ENCODE measurements at places on chromosomes 6 and 20.
A peak's percentile ranks its signal among the peaks of the same experiment; 100 is the strongest.

- DNase-seq: no peak
Observed at GRCh38 chr20:37348792-37349516, 3.0 kb downstream of the SRC start.

DNA sequence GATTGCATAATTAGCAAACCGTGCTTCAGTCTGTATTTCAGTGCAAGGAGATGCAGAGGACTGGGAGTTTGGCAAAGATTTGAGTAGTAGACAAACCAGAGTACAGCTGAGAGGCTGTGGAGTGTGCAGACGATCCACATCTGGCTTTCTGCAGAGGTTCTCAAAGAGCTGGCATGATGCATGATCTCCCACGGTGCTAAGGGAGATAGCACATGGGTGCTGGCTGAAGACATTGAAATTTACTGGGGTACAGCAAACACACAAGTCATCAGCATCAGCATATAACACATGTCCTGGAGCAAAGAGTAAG, 79.0 kb upstream of the FAM184A start:
- no peak for DNase-seq

DNA sequence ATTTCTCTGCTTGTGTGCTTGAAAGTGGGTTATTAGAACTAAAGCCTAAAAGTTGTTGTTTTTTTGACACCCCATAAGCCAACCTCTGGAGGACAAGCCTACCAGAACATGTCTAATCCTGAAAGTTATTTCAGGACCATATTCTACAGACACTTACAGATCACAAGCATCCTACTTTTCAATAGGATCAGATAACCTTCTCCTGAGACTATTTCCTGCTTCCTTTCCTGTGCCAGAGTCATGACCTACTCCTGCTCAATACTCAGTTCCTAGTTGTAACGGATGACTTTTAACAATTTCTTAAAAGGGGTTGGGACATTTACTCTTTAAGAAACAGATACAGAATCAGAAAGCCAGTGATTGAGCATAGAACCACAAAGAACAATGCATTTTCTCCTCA, 5.3 kb upstream of the FILIP1 start:
- no peak for DNase-seq

GRCh38 chr6:80480421-80481157, 374.1 kb downstream of the BCKDHB start:
- DNase-seq: no peak

DNA sequence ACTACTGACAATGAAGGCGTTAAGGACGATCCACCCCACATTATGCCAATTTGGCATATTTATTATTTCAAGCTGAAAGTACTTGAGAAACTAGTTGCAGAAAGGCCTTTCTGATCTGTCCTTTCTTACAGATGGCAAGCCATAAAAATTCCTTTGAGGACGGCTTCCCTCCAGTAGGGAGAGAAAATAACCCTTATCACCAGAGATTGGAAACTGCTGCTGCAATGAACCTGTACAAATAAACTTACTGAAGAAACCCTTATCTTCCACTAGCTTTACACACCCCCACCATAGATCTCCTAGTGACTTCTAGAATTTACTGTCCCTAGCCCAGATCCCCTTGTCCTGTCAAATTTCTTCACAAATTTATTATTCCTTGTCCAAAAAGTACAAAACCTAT, 105.2 kb downstream of the MAP7 start:
- no peak for DNase-seq

GRCh38 chr20:31747640-31748039, 8.6 kb downstream of the TPX2 start:
- no peak for DNase-seq

DNA sequence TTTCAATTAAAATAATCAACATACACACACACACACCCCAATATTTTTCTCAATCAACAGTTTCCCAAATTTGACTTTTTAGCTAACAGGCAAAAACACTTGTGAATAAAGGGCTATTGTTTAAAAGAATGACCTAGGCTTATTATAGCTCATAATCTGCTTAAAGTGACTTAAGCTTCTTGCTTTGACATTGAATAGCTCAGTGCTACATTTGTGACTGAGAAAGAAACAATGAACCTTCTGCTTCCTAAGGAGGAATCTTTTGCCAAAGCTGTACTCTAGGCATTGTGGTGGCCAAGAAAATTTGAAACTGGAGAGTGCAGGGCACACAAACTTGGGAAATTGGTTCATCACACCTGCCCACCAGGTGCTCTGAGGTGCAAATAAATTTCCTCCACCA, 282.0 kb downstream of the SYNE1 start:
- DNase-seq: no peak

GRCh38 chr6:168037856-168038255, 40.4 kb downstream of the KIF25 start:
- no peak for DNase-seq

DNA sequence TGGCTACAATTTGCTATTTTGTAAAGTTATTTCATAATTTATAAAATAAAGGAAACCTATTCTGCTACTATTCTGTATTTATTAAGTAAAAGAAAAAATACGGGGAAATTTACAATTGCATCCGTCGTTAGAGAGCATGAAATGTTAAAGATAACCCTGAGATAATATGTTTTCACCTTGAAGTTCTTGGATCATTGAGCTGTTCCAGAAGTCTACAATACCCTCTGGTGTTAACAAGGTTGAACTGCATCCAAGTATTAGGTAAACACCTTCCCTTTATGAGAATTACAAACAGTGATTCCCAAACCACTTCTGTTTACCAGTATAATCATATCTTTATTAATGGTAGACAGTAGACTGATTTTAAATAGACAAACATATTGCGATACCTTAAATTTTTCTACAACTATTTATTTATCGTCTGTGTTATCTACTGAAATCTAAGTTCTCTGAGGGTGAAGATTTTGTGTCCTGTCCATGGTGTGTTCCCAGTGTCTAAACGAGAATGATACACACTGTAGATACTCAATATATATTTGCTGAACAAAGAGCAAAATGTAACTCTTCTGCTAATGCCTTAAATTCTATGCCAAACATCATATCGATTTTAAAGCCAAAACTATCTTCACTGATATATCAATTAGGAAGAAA, 28.2 kb downstream of the TBC1D32 start:
- peak; percentile 19 for DNase-seq

- DNase-seq: no peak
Observed at GRCh38 chr6:43074847-43075669, 1.1 kb upstream of the PTK7 start.

DNA sequence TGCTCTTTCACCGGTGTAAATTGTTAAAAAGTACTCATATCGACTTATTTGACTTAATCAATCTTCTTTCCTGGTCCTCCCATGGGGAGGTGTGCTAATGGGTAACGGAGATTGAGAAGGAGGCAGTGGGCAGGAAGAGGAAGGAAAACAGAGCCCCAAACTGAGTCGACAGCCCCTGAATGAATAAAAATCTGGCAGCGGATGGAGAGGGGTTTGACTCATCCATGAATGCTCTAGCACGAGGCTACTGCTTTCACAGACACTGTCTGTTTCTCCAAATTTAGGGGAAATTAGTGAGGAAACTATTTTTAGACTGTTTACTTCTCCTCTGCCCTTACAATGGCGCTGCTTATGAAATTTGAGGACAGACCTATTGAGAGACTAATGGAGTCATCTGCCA, 142.2 kb upstream of the ATXN1 start:
- no peak for DNase-seq

DNA sequence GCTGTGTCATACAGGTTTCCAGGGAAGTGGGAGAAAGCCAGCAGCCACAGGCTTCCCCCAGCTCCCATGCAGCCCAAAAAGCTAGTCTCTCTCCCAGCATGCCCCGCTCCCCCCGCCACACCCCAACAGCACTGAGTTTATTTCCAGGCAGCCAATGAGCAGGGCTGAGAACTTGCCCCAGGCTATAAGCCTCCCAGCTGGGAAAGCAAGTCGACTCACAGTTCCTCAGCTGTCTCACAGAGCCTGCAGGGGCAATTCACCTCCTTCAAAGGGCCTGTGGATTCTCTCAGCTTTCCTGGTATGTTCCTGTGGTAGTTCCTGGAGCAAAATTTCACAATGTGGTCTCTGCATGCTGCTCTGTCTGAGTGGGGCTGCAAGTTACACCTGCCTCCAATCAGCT, 34.2 kb downstream of the PAX1 start:
- DNase-seq: no peak

DNA sequence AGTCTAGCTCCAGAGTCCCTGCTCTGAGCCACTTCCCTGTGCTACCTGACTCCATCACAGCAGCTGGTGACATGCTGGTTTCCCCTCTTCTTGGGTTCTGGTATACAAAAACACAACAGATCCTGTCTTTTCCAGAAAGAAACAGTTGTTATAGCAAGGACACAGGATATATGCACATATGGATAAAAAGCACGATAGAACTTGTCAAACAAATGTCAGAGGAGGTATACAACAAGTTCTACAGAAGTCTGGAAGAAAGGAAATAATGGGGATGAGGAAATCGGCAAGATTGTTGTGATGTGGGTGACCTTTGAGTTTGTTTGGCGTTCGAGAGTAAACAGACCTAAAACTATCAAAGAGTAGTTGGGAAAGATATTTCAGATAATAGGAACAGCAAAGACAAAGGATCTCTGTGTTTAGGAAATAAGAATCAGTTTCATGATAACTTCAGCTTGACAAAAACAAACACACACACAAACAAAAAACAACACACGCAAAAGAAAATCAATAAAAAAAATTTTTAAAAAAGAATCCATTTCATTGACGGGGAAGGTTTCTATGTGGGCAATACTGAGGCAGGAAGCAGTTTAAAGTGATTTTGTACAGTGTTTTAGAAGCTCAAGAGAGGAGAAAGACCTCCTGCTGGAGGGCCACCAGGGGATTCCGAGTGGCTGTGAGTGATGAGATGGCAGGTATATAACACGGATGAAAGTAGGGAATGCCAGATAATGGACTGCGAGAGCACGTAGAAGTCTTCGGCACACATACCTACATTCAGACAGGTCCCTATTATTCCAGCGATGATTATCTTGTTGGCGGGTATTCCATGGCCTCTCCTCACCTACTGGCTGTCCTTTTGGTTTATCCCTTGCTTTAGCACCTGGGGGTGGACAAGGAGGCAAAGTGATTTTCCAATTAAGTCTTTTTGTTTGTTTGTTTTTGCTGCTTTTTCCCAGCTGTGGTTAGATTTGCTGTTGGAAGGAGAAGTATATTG, 174.9 kb downstream of the HS3ST5 start:
- DNase-seq: no peak
